Activated CD4-positive, alpha-beta T cell treated with anti-CD3 and anti-CD28 coated beads for 36 hours (primary cell): ENCODE measurements at places on chromosomes 13 and 19.

- no peak overlapping the region for H3K4me3 ChIP-seq
- no peaks in the 10 kb centered on the region for H3K27me3 ChIP-seq
- peaks cover 58% of the 10 kb centered on the region for H3K4me1 ChIP-seq
- DNase-seq, result no peak
- H3K36me3 ChIP-seq, result peaks cover 5% of the 10 kb centered on the region
Observed at GRCh38 chr13:45328661-45329111, 12.3 kb downstream of the TPT1 start.

DNA sequence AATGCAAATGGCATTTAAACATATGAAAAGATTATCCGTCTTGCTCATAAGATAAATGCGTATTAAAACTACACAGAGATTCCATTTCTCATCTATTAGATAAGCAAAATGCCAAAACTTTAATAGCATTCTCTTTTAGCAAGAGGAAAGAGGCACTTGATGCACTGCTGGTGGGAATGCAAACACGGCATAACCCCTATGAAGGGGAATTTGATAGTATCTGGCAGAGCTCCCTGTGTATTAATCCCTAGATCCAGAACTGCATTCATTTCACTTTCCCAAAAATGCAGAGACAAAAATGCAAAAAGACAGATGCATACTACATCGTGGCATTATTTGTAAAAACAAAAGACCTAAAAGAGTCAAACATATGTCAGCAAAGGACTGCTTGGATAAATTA is 193.6 kb upstream of the STARD13 start:
- no peak overlapping the region for H3K4me3 ChIP-seq
- peaks cover 5% of the 10 kb centered on the region for H3K36me3 ChIP-seq
- H3K27me3 ChIP-seq, result peaks cover 11% of the 10 kb centered on the region
- DNase-seq, result no peak
- no peak overlapping the region for H3K27ac ChIP-seq
- H3K4me1 ChIP-seq, result no peaks in the 10 kb centered on the region

- H3K27me3 ChIP-seq, result no peaks in the 10 kb centered on the region
- no peak overlapping the region for H3K4me3 ChIP-seq
- H3K27ac ChIP-seq, result no peak overlapping the region
- no peak for DNase-seq
- no peaks in the 10 kb centered on the region for H3K36me3 ChIP-seq
Observed at GRCh38 chr13:98261165-98261702, 84.2 kb upstream of the RNF113B start.

DNA sequence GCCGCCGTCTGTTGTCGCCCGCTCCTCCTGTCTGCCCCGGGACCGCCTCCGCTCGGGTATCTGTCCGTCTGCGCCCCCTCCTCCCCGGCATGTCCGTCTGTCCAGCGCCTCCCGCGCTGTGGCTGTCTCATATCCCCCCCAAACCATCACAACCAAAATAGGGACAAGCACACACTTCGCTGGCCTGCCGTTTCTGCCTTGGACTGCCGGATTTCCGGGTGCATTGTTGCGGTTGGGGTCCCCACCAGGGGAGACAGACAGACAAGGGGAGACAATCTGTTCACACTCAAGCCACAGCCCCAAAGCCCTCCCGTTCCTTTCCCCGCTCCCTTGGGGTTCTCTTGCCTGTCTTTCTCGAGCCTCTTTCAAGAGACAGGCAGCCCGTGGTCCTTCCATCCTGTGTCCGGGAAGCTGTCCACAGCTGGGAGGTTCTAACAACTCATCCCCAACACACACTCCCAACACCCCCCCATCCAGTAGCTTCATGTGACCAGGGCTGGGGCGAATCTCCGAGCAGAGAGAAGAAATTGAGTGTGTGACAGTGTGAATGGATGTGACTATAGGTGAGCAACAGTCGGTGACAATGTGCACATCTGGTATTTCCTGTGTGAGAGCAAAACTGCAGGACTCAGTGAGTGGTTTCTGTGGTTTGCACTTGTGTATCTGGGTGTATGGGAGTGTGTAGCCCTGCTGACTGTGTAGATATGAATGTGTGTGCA is 16.5 kb upstream of the FOSB start:
- peak; percentile 57 for DNase-seq
- peak overlapping the region; percentile 58 for H3K27ac ChIP-seq
- H3K4me1 ChIP-seq, result peaks cover 40% of the 10 kb centered on the region
- no peaks in the 10 kb centered on the region for H3K36me3 ChIP-seq
- peak overlapping the region; percentile 73 for H3K4me3 ChIP-seq
- H3K27me3 ChIP-seq, result no peaks in the 10 kb centered on the region
